ENCODE measurements at places on chromosomes 2 and 18.

DNA sequence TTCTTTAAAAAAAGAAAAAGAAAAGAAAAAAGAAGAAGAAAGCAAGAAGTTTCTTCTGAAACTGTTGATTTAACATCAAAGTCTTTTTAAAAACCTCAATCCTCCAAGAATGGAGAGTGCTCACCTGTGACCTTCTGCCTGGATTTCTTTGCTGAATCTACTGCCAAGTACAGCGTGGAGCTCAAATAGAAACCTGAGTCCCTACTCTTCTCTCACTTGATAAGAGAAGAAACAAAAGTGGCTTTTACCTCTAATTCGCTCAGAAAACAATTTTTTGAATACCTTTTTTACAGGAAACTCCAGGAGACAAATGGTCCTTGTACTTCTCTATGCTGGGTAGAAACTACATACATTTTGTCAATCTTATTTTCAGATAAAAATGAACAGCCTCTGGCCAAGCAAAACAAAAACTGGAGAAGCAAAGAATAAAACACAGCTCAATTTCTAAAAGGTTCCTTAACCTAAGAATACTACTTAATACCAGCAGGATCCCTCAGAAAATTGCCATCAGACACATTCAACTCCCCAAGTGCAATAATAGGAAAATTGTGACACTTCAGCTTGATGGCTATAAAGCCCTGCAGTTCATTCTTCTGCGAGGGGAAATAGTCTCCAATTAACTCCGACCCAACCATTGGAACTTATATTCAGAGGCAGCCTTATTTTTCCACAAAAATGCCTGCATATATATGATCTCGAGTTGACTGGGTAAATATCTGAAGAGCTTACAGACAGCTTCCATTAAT is 85.8 kb downstream of the GRB14 start:
- DNase-seq = no peak

- no peak for DNase-seq
Measured at GRCh38 chr2:106563195-106563594, 76.0 kb downstream of the CD8B2 start.

DNA sequence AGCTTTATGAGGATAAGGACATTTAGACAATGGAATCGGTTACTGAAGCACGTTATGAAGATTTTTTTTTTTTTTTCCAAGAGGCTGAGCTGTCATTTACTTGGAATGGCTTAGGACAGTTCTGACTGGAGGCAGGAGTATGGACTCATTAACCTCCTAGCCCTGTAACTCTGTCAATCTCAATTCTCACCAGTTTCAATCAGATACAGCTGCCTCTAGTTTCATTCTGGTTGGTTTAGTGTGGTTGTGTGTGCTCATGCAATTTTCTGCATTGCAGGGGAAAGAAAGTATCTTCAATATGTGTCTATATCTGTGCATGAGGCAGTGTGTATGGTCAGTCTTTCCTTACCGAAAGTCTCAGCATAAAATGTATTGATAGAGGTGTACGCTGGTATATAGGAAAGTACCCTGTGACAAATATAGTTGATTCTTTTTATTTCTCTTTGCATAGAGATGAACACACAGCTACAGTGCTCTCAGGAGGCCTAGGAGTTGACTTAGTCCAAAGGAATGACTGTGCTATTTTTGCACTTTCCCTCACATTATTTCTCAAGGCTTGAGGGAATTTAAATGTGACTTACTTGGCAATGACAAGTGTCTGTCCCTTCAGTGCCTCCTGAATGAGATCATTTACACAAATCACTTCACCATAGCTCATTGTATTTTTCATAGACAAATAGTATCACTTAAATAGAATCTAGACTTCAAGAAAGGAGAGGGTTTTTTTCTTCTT is 50.5 kb upstream of the GRB14 start:
- no peak for DNase-seq

GRCh38 chr2:218605432-218605831 is 2.3 kb upstream of the PLCD4 start:
- peak; percentile 16 for DNase-seq

DNA sequence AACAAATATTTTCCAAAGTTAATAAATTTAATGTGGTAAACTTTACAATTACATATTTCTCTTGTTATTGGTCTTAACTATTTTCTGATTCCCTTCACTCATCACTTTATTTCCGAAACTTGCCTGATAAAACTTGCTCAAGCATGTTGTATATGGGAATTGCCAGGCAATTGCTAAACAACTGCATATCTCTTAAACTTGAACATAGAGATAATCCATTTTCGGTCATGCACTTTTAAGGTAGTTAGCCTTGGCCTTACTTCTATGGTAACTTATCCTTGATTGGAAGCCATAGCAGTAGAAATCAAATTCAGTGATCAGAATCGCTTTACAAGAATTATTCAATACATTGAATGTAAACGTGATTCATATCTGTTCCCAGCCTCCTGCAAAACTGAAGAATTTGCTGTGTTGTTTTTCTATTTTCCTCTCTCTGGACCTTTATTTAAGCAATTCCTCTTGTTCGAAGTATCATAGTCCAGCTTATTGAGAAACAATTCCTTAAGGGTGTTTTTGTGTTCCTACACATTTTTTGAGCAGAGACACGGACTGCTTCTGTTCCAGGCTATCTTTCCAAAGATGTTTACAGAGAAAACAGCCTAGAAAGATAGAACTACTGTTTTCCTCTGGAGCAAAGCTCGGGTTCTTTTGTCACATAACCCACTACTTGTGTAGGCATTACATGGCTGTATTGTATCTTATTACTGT is 674.3 kb downstream of the IRS1 start:
- no peak for DNase-seq

GRCh38 chr2:148022351-148022750 is 1.5 kb downstream of the MBD5 start:
- no peak for DNase-seq

GRCh38 chr2:161982548-161983330 is 91.3 kb downstream of the DPP4 start:
- DNase-seq = no peak

DNA sequence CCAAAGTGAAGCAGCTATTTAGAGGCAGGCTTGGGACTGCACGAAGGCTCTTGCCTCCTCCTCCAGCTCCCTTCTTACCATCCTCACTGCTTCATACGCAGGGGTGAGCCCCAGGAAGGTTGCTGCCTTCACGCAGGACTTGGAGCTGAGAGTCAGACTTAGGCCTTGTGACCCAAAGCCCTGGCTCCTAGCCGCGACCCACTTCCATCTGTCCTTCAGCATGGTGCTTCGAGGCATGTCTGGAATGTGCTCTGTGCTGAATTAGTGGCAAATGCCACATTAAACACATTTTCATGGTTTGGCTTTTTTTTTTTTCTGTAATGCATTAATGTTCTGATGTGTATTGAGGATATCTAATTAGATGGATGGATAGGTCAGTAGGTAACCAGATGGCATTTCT is 37.5 kb downstream of the ITGB1BP1 start:
- DNase-seq = no peak

GRCh38 chr18:65287652-65288051 is 463.2 kb upstream of the CDH7 start:
- DNase-seq = no peak

DNA sequence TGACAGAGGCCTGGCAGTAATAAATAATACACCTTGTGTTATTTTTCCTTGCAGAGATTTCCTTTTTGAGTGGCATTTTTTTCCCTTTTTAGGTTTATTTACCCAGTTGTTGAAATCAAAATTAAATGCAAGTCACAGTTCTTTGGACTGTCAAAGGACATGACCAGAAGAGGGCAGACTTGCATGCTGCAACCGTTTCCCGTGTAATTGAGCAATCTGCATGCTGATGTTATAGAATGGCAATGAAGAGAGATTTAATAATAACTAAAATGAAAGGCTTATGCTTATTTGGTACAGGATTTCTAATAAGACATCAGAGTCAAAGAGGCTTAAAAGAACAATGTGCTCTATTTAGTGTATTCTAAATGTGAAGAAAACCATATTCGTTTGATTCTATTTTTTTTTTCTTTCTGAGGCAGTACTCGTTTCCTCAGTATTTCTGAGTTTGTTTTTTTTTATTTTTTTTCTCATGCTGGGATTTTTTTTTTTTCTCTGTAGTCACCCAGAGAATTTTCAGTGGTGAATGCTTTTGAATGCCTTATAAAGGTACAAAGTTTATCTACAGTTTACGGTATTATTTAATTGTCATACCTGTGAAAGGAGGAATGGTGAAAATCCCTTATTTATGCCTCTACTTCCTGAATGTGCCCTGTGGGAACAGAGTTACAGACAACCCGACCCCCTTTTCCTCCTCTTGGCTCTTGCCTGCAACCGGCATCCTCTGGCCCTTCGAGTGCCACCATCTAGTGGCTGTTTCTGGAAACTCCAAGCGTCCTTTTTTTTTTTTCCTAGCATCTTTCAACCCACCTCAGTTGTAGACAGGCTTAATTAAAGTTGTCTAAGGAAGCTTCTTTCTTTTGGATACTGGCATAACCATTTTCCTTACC is 368.5 kb downstream of the LRRTM1 start:
- DNase-seq = peak; percentile 39

- DNase-seq = no peak
Measured at GRCh38 chr2:101344137-101344536, 35.6 kb upstream of the RNF149 start.

GRCh38 chr2:219254590-219255201 is 978 bp upstream of the TUBA4A start:
- DNase-seq = no peak

- peak; percentile 59 for DNase-seq
Measured at GRCh38 chr2:204325468-204325867, 219.8 kb upstream of the PARD3B start.

DNA sequence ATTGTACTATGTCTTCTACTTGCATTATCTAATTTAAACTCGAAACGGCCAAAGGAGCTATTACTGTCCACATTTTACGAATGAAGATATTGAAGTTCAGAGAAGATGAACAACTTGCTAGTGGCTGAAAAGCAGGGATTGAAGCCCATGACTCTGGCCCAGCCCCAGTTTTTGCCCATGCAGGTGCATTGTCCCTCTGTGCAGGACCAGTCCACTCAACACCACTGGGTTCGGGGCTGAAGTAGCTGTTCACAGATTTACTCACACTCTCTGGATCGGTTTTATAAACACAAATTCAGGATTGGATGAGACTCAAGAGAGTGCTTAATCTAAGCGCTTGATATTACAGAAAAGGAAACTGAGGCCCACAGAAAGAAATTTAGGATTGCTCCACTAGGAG is 1.4 kb upstream of the IHH start:
- DNase-seq = no peak

DNA sequence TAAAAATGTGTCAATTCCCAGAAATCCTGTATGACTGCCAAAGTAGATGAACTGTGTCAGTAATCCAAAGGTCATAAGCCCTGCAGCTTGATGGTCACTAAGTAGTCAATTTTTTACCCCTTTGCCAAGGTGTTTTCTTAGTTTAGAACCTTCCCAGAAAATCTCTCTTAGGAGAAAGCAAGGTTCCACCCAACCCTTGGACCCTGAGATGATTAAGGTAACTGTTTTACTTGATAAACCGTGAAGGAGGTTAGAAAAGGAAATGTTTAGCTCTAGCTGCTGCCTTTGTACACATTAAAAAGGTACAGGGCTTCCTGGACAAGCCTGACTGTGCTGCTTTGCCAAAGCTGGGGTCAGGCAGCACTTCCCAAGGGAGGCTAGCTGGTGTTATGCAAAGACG is 24.4 kb upstream of the LRP2 start:
- no peak for DNase-seq

DNA sequence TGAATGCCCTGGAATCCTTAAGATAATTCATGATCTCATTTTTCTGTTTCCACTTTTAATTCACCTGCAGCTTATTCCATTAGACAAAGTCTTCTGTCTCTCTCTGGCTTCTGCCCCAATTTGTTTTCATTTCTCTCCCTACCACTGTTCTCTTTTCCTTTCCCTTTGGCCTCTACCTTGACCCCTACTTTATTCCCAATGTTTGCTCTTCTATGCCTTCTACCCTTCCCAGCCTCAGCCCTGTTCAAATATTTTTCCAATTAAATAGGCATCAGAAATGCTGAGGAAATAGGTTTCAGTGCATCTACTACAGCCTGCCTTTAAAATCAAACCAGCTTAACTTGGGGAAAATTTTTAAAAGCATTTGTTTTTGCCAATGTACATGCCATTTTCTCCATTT is 443.7 kb upstream of the CWC22 start:
- no peak for DNase-seq

- DNase-seq = no peak
Measured at GRCh38 chr2:233248999-233249398, 2.5 kb upstream of the ATG16L1 start.

DNA sequence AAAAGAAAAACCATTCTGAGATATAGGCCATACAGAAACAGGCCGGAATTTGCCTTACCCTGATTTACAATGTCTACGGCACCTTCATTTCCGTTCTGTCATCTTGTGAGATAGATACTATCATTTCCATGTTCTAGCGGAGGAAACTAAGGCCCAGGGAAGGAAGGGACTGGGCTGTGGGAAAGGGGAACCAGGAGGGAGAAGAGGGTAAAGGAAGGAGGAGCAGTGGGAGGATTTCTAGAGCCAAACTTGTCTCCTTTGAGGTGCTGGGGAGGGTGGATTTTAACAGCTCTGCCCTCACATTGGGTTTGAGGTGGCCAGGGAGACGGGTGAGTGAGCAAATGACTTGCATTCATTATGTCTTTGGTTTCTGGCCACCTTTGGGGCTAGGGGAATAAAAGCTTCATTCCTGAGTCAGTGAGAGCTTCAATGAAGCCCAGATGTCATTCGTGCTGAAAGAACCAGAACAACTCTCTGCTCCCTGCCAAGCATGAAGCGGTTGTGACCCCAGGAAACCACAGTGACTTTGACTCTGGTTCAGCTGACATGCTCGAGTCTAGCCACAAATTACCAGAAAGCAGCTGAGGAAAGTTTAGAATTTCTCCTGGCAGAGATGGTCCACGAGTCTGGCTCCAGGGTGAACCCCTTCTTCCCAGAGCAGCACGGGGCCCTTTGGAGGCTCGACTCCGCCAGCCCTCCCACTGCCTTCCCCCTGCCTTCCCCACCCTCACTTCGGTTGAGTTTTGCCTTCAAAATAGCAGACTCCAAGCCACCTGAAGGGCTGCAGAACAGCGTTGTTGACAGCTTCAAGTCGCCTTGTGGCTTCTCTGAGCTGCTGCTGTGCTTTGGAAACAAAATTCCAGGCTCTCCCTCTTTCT is 3.8 kb downstream of the ACTG2 start:
- no peak for DNase-seq

DNA sequence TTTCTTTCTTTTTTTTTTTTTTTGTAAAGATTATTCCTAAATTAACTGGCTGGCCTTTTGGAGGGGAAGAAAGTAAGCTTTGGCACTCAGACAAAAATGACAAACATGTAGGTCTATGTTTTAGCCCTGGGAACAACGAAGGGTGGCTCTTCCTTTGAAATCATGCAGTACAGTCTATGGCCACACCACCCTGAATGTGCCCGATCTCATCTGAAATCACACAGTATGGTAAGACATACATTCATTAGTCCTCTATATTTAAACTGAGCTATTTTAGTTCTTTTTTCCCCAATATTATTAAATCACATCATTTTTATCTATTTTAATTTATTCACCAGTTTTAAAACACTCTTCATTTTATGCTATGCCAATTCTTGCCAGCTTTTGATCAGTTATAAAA is 48.2 kb downstream of the PLA2R1 start:
- no peak for DNase-seq

- no peak for DNase-seq
Measured at GRCh38 chr2:37230581-37230980, 815 bp downstream of the CEBPZ start.

Measured in NCI-H1105 (cell line).